ENCODE measurements at places on chromosomes 3 and 15.

DNA sequence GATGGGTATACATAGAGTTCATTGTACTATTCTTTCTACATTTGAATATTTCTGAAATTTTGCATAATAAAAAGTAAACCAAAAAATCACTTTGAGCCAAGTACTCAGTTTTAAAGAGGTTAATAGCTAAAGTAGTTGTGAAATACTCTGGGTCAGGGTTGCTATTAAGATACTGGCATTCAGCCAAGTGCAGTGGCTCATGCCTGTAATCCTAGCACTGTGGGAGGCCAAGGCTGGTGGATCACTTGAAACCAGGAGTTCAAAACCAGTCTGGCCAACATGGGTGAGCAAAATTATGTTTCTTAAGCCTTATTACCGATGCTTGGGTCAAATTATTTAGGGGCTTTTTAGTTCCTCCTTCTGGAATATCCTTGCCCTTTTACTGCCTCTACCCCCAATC lies 122.0 kb upstream of the MELTF start:
- DNase-seq = no peak

GRCh38 chr15:26453914-26454313 lies 319.0 kb downstream of the GABRB3 start:
- no peak for DNase-seq

GRCh38 chr15:53716909-53717876 lies 42.3 kb downstream of the WDR72 start:
- DNase-seq = no peak

- no peak for DNase-seq
Measured at GRCh38 chr3:142225885-142226215, 465 bp upstream of the GK5 start.

DNA sequence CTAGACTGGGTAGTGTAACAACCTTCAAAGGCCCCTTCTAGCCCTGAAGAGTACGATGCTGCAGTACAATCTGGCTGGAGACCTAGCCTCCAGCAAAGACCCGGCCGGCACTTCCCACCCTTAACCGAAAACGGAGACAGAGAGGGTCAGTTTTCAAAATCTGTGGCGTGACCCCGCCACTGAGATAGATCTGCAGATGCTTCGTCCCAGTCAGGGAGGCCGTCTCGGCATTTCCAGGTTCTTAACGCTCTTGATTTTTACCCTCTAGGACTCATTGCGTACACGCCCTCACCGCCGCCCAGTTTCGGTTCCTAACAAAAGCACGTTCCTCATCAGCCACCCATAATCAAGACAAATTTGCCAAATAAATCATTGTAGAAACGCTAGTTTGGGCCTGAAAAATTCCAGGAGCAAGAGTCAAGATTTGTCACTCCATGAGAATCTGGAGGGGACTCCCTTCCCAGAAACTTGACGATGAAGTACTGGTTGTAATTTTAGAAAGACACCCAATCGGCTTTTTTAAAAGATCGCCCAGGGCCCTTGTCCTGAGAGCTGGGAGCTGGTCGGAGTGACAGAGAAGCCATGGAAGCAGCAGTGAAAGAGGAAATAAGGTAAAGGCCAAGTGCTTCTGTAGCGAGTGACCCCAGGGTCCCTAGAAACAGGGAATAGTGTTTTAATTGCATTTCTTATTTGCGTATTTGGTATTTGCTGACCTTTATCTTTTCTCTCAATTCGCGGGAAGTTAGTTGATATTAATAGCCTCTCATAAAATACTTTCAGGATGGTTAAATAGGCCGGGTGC lies 868 bp upstream of the TMEM87A start:
- peak; percentile 4 for DNase-seq

DNA sequence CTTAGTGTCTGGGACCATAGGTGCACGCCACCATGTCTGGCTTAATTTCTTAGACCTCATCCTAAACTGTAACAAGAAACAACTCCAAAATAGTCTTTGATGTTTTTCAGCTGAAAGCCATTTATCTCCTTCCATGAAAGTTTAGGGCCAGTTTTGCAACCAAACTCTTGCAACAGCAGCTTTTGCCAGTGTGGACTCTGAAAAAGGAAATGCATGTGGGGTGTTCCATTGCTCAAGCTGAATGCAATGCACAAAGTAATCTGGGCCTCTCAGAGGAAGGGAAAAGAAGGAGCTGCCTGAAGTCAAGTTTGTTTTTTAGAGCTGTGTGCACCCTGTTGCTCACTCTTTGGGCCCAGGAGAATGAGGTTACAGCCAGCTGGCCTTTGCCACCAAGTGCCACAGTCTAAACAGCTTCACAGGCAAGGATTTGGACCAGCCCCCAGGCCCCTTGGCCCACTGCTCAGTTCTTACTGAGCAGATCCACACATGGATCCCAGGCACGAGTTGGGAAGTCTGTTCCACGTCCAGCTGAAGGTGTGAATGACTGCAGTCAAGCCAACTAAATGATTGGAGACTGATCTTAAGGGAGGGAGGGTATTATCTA lies 212.3 kb upstream of the LRRFIP2 start:
- no peak for DNase-seq

DNA sequence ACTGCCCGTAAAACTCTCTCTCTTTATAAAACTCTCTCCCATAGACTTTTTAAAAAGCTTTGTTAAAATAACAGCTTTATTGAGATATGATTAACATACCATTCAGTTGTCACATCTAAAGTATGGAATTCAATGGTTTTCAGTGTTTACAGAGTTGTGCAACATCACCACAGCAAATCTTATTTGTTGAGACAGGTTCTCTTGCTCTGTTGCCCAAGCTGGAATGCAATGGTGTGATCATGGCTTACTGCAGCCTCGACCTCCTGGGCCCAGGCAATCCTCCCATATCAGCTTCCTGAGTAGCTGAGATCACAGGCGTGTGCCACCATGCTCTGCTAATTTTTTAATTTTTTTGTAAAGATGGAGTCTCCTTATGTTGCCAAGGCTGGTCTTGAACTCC lies 35.9 kb upstream of the TRAK1 start:
- DNase-seq = no peak

- no peak for DNase-seq
Measured at GRCh38 chr3:3683261-3683660, 116.0 kb upstream of the LRRN1 start.

DNA sequence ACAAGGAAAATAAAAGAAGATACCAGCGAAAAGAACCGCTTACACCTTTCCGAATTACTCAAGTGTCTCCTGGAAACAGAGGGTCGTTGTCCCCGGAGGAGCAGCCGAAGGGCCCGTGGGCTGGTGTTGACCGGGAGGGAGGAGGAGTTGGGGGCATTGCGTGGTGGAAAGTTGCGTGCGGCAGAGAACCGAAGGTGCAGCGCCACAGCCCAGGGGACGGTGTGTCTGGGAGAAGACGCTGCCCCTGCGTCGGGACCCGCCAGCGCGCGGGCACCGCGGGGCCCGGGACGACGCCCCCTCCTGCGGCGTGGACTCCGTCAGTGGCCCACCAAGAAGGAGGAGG lies 325 bp downstream of the ALCAM start:
- DNase-seq = peak; percentile 23

GRCh38 chr3:107676469-107677309 lies 153.9 kb downstream of the BBX start:
- peak; percentile 22 for DNase-seq

DNA sequence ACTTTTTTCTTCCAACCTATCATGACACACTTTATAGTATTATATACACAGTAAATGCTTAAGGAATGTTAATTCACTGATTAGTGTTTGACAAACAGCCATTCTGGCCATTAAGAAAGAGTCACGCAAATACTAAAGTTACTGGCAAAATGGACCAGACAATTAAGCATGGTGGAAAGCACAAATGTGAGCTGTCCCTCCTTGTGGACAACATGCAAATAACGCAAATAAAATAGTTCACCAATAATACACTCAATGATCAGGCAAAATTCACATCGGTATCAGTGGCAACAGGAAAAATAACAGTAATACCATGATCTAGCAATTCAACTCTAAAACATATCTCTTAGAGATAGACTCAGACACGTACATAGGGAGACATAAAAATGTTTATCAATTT lies 71.7 kb downstream of the NEDD4 start:
- DNase-seq = no peak

Data from SHP77 (cell line).